Right ventricle myocardium inferior (tissue), 1 donor: ENCODE measurements at places on chromosomes 1 and 21. TPM values are rescaled to one million over a fixed set of nuclear protein-coding genes. Genes with fewer than 3 reads are reported as not detected.
A peak's percentile ranks its signal among the peaks of the same experiment; 100 is the strongest.

DNA sequence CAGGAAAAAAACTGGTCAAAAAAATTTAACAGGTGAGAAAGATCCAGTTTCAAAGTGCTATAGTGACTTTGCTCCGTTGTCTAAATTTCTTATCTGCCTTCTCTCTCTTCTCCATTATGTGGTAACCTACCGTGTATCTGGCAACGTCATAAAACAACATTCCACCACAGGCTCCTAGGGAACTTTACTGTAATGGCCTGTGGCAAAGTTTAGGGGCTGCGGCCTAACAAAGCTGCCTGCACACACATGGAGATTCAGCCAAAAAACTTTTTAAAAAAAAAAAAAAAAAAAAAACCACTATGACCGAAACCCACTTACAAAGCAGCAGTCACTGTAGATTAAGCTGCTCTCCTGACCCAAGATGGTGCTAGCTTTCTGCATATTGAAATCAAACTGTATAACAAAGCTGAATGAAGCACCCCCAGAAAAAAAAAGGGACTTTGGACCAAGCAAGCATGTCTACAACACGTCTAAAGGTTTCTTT is 202.6 kb downstream of the SLC45A1 start:
- no peak for DNase-seq

GRCh38 chr1:225425201-225425786 is 2.5 kb downstream of the LBR start:
- DNase-seq, result no peak

- DNase-seq, result no peak
Measured at GRCh38 chr21:28723646-28724045, 269.0 kb downstream of the LTN1 start.

GRCh38 chr1:115648717-115649691 is 7.2 kb downstream of the VANGL1 start:
- no peak for DNase-seq

- DNase-seq, result no peak
Measured at GRCh38 chr1:43655953-43656352, 6.0 kb downstream of the KDM4A start.

- DNase-seq, result peak; percentile 60
Measured at GRCh38 chr1:74395571-74395970, 116.8 kb downstream of the LRRC53 start.

DNA sequence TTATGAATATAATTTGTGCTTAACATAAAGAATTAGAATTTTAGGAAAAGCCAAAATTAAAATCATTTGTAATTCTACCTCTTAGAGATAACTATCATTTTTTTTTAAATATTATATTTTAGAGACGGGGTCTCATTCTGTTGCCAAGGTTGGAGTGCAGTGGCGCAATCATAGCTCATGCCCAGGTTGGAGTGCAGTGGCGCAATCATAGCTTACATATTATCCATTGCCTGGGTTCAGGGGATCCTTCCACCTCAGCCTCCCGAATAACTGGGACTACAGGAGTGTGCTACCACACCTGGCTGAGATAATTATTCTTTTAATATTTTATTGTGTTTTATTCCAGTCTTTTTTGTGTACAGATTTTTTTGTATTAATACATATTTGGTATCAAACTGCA is 8.3 kb downstream of the RASAL2 start:
- no peak for DNase-seq

DNA sequence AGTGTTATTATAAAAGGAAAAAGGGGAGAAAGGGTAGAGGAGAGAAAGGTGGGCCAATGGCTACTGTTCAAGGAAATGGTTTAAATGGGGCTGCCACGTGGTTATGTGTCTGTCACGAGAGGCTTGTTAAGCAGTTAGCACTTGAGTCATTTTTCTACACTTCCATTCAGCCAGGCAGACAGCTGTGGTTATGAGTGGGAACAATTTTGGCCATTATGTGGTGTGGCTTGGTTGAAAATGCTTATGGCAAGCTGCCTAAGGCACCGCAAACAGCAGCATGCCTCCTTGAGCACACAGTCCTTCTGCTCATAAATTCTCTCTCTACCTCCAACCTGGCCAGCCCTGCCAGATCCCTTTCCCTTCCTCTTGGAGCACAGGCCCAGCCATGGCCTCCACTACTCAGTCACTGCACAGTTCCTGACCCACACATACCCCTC is 3.2 kb upstream of the SRM start:
- DNase-seq, result no peak

DNA sequence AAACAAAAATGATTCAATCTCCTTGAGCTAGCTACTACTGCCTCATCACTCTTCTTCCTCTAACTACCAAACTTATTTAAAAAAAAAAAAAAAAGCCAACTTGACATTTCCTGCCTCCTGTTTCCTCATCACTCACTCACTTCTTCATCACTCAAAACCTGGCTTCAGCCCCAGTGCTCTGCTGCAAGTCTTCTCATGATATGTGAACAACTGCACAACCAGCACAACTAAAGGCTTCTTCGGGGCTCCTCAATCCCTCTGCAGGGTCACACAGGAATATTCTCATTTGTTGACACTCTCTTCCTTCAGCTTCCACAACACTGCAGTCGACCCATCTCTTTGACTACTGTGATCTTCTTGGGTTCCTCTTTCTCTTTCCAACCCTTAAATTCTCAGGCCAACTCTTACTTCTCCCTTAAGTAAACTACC is 7.6 kb downstream of the MTF1 start:
- DNase-seq, result no peak

DNA sequence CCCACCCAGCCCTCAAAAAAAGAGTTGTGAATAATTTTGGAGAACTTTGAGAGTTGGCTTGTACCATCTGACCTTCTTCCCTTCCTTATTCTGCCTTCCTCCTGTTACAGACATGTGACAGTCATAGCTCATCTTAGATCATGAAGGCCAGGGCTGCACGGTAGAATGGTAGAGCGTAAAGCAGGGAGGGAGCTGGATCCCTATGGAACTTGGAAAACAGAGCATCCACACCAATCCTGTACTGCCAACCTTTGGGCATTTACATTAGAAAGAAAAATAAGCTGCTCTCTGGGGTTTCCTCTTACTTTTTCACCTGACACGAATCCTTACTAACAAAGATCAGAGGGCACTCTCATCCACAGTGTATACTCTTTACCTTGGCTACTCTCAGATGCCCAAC is 121.5 kb downstream of the GPR52 start:
- no peak for DNase-seq

DNA sequence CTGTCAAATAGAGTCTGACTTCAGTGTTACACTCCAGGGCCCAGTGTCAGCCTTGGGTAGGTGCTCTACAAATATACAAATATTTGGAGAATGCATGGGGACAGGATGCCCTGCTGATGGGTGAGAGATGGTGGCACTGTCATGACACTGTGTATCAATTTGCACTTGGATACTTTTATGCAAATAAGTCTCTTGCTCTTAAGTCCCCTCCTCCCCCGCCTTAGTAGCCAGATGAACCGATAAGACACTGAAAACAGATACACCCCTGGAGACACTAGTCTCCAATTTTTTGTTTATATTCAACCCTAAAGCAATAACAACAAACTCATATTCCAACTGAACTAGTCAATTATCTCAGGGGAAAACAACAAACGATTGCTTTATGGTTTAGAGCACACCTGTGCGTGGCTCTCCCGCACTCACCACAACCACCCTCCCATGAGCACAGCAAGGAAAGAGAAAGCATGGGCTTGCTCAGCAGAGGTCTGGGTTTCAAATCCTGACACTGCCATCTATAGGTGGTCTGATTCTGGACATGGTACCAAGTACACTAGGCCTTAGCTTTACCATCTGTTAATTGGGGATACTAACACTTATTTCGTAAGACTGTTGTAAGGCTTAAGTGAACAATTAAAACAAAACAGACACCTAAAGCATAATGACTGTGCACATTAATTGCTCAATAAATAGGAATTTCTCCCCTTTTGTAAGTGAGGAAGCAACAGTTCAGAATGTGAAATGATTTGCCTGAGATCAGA is 50.3 kb downstream of the HIVEP3 start:
- DNase-seq, result no peak

GRCh38 chr1:232599178-232600041 is 30.5 kb downstream of the SIPA1L2 start:
- DNase-seq, result no peak

- DNase-seq, result no peak
Measured at GRCh38 chr1:59697150-59697800, 117.5 kb upstream of the HOOK1 start.

DNA sequence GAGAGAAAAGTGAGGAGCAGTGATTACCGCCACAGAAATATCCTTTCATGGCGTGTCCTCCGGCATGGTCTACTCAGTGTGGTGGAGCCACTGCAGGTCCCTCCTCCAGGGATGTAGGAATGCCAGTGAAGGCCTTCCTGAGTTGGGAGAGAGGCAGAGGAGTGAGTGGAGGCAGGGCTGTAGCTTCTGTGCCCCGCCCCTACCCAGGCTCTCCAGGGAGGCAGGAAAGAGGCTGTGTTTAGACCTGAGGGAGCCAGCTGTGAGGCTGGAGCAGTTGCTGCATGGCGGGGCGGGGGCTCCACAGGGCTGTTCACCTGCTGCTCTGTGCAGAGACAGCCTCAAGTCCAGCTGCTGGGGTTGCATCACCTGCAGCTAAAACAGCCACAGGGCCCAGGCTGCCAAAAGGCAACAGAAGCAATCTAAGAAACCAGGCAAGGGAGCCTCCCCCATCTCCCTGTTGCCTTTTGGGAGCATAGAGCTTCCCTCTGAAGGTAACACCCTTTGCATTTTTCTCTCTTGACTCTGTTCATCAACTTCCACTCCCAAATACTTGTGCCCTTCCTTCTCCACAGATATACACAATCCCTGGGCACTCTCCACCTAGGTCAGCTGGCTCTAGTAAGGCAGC is 801 bp upstream of the ANXA9 start:
- no peak for DNase-seq

GRCh38 chr1:152502496-152503180 is 8.0 kb upstream of the LCE5A start:
- DNase-seq, result no peak

GRCh38 chr1:42924851-42925760 is 33.6 kb downstream of the SLC2A1 start:
- DNase-seq, result no peak

DNA sequence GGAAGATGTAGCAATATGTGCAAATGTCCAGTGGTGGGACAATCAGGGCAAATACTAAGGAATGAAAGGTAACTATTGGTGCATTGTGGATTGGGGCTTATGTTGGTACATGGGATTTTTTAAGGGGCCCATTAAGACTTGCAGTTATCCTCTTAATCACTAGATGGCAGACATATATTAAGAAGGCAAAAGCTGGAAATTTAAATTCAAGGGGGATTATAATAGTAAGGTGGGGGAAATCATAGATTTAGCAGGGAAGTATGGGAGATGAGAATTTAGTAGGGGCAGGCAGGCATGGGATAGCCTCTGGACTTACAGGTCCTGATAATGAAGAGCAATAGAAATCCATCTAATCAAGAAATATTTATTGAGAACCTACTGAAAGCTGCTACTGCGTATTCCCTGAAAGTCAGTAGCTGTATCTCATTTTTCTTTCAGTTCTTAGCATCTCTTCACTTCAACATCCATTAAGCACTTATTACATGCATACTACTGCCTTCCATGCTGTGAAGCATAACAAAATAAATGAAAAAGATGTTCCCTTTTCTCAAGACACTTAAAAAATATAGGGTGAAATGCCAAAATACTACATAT is 251.8 kb downstream of the CRB1 start:
- DNase-seq, result no peak

DNA sequence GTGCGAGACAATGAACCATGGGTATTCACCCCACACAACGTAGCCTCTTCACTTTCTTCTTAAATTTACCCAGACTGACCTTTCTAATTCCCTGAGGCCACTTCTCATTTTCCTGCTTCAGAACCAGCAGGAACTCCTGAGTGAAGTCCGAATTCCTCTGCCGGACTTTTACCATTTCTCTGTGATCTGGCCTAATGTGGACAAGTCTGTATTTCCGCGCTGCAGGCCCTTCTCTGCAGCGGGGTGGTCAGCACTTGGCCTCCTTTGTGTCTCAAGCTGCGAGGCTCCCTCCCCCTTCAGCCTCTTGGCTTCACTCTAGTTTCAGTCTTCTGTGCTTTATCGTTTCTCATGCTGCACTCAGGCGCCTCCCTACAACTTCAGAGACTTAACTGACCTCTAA is 9.4 kb upstream of the CTBS start:
- no peak for DNase-seq

- DNase-seq, result no peak
Measured at GRCh38 chr1:229169399-229169798, 101.5 kb upstream of the RAB4A start.

- no peak for DNase-seq
Measured at GRCh38 chr21:41024746-41025254, 143.2 kb upstream of the BACE2 start.

DNA sequence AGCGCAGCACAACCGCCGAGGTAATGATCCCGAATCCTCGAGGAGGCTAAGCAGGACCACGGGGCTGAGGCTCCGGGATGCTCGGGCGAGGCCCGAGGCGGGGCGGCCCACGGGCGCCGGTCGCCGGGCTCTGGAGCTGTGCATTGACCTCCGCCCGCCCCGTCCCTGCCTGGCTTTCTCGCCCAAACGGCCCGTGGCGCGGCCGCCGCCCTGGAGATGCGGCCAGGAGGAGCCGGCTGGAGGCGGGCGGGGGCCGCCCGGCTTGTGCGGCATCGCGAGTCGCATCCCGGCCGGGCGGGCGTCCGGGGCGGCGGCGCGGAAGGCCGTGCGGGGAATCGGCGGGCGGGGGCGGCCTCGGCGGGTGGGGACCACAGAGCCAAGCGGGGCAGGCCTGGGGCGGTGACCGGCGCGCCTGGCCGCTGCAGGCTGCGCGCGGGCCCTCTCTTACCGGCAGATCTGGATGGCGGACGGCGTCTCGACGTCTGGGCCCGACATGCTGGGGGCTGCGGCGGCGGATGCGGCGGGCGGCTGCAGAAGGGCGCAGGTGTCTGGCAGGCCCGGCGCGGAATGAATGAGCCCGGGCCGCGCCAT is 663 bp downstream of the ACOT7 start:
- no peak for DNase-seq

The AHDC1 gene
- total RNA-seq, result 51.2 TPM

The BARHL2 gene
- not detected for total RNA-seq

The ASPM gene
- 0.35 TPM for total RNA-seq

The CLDN14 gene
- total RNA-seq, result not detected

The AK4 gene
- total RNA-seq, result 153 TPM

The HUNK gene
- 0.08 TPM for total RNA-seq

The IQGAP3 gene
- 1.2 TPM for total RNA-seq

The SLC45A1 gene
- 2.5 TPM for total RNA-seq

The CA6 gene
- total RNA-seq, result 0.19 TPM

The RAB25 gene
- total RNA-seq, result not detected

The DIO1 gene
- total RNA-seq, result not detected

The SLC9C2 gene
- total RNA-seq, result 0.16 TPM

The DENND2C gene
- total RNA-seq, result 2.6 TPM
